SJSA1 (cell line): ENCODE measurements at places on chromosomes 3 and 15.

GRCh38 chr3:46892285-46893145 is 15.0 kb downstream of the PTH1R start:
- peak; percentile 29 for DNase-seq

GRCh38 chr15:22895465-22896190 is 57.2 kb downstream of the NIPA2 start:
- DNase-seq, result no peak

GRCh38 chr15:32979710-32980109 is 214.8 kb downstream of the FMN1 start:
- DNase-seq, result peak; percentile 75

- no peak for DNase-seq
Observed at GRCh38 chr15:88231909-88232644, 24.5 kb downstream of the NTRK3 start.

DNA sequence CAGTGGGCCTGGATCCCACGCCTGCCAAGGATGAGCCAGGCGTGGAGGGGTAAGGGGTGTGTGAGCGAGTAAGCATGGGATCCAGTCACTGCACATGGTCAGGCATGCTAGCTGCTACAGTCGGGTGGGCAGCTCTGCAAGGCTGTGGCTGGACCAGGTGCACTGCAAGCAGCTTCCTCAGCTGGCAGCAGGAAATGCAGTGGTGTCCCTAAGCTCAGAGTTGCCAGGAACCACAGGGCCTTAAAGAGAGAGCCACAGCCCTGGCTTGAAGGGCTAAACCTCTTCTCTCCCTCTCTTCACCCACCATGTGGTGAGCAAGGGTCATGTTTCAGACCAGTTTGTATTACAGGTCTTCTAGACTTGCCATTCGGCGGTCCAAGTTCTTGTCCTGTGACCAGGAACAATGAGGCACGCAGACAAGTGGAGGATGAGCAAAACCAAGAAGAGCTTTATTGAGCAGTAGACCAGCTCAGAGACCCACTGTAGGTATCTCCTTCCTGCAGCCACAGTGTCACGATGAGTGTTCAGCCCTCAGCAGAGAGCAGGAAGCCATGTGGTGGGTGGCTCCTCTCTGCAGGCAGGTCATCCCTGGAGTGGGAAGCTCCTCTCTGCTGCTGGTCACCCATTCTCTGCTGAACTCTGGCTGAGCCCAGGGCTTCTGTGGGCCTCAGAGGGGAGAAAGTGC is 511.9 kb downstream of the PYDC2 start:
- DNase-seq, result no peak

DNA sequence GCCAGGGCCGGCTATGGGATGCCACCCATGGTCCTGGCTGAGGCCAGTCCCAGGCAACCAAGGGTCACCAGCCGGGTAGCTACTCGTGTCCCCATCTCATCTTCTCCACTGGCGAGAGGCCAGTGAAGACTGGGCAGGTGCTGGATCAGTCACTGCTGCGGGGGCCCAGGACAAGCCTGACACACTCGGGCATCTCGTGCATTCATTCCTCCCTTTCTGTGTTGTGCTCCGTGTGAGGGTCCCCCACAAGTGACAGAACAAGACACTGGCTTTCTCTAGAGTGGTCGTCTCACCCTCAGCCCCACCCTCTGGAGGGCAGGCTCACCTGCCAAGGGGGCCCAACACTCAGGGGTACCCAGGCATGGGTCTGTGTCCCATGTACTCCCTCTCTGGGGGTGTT is 48.4 kb downstream of the ROPN1B start:
- no peak for DNase-seq

DNA sequence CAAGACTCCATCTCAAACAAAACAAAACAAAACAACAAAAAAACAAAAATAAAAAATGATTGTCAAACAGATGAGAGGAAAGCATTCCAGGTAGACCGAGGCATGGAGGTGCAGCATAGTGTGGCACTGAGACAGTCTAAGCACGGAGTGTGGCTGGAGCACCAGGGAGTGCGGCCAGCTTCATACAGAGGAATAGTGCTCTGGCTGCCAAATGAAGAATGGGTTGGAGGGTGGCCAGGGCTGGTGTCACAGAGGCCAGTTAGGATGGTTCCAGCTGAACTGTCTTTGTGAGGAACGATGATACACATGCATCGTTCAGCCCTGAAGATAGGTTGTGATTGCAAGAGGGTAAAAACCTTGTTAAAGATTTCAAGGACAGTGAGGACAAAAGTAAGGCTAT is 28.3 kb downstream of the MITF start:
- no peak for DNase-seq

DNA sequence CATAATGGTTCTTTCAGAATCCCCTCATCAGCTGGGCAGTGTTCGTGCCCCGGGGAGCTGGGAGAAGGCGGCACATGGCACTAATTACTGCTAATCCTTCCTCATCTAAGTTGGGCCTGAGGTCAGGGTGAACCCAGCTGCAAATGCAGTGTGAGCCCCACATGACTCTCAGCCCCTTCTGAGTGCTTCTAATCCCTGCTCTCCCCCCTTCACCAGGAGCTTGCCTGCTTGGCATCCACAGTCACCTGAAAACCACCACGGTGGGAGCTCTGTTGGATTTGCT is 455 bp upstream of the TRPM1 start:
- no peak for DNase-seq

- DNase-seq, result no peak
Observed at GRCh38 chr15:68972201-68973065, 42.1 kb upstream of the NOX5 start.

DNA sequence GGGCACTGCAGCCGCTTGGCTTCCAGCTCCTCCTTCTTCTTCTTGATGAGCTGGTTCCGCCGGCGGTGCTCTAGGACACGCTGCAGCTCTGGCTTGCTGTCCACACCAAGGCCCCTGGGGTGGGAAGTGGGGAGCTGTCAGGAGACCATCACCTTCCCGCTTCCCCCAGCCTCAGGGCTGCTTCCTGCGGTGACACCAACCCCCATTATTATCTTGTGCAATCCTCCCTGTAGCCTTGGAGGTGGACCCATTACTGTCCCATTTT is 10.0 kb downstream of the FAM107A start:
- DNase-seq, result no peak

GRCh38 chr3:18771931-18772330 is 346.8 kb upstream of the SATB1 start:
- no peak for DNase-seq

DNA sequence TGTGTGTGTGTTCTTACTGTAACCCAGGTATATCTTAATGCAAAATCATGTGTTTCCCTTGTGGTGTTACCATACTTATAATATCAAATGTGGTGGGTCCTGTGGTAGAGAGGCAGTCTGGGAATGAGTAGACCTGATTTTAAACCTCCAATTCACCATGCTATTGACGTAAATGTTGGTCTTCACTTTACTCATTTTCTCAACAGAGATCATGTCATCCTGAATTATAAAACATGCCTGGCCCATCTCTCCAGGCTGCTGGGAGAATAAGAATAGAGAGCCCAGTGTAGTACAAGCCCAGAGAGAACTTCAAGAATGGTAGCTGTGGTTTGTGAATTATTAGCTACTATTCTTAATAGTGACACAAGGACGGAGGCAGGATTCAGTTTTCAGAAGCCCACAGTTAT is 88.1 kb downstream of the MBNL1 start:
- DNase-seq, result no peak

DNA sequence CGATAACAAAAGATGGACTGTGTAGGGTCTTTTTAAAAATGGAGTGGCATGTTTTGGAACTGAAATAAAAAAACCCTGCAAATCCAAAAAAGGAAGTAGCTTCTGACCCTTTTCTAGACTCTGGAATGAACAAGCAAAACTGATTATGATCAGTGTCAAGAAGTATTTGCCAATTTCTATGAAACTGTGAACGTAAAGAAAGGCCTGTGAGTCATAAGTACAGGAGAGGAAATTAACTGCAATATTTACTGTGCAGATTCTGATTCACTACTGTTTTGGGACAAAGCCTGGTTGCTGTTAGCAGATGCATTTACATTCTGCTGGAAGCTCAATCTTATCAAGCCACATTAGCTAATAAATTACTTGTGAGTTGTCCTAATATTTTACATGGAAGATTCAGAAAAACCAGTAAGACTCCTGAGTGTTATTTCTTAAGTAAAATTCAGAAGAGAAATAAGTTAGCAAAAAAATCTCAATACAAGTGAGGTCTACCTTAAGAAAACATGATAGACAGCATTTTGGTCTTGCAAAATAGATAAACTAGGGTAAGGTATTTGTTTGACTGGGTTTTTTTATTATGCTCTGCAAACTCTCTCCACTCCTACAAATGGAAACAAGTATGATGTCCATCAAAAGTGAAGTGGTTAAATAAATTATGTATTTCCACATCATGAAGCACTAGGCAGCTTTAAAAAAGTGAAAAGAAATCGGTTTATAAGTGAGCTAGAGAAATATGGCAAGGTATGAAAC is 90.2 kb upstream of the LMOD3 start:
- DNase-seq, result peak; percentile 5

DNA sequence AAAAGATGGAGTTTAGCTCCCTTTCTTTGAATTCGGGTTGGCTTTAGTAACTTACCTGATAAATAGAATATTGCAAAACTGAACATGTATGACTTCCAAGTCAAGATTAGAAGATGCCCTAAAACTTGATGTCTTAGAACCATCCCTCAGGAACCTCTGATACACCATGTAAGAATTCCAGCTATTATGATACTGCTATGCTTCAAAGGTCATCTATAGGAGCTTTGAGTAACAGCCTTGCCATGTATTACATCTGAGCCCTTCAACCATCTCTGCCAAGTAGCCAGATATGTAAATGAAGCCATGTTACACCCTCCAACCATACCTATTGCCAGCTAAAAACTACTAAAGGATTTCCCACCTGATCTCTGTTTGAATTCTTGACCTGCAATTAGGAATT is 854.2 kb downstream of the SI start:
- DNase-seq, result no peak

DNA sequence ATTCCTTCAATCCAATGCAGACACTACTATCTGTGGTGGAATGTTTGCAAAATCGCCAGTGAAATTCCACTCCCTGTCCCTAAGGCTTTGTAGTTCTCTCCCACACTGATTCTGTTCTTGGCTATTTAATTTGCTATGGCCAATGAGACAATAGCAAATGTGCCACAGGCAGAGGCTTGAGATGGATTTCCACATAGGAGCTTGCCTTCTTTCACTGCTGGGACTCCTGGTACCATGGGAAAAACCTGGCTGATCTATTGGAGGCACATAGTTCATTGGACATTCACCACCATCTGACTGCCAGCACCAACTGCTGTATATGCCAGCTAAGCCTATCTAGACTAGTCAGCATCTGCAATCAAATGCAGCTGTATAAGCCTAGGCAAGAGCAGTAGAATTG is 103.8 kb downstream of the NR1D2 start:
- DNase-seq, result no peak

GRCh38 chr3:195736866-195737490 is 16.2 kb downstream of the MUC20 start:
- DNase-seq, result no peak

GRCh38 chr3:113673593-113673992 is 22.8 kb downstream of the USF3 start:
- DNase-seq, result no peak

- no peak for DNase-seq
Observed at GRCh38 chr3:128585189-128585588, 65.4 kb downstream of the RPN1 start.

GRCh38 chr3:152026033-152026556 is 152.7 kb downstream of the SUCNR1 start:
- DNase-seq, result peak; percentile 94

DNA sequence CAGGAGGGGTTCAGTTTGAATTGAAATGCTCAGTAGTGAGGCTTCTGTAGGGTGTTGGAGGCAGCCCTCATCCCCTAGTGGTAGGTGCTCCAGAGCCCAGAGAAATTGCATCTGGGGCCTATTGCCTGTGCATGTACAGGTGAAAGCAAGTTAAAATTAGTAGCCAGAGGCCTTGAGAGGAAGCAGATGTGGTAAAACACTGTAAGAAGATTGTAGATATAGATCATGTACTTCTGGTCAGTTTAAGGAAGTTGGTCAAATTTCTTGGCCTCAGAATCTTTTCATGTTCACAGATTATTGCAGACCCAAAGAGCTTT is 34.6 kb downstream of the IGSF10 start:
- DNase-seq, result no peak

- DNase-seq, result no peak
Observed at GRCh38 chr15:66105286-66106265, 148.0 kb downstream of the MEGF11 start.

DNA sequence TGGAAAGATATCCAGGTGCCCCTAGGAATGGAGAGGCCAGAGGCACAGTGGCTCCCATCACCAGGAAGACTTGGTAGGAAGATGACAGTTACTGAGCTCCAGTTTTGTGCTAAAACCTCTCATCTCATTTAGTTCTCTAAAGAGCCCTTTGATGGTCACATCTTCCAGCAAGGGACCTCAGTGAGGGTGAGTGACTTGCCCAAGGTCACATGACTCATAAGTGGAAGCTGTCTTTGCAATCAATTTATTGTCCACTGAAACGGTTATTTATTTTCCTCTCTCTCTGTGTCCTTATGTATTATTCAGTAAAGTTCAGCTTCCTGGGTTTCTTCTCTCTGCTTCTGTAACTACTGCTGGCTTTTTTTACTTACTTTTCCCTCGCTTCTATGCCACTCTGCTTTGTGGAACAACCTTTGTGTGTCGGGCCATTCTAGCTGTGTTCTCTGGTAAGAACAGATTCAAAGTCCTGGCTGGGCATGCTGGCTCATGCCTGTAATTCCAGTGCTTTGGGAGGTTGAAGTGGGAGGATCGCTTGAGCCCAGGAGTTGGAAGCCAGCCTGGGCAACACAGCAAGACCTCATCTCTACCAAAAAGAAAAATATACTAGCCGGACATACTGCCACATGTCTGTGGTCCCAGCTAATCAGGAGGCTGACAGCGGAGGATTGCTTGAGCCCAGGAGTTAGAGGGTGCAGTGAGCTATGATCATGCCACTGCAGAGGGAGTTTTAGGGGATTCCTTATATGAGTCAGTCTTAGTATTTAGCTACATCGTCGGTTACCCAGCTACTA is 55.9 kb downstream of the PDIA5 start:
- no peak for DNase-seq

DNA sequence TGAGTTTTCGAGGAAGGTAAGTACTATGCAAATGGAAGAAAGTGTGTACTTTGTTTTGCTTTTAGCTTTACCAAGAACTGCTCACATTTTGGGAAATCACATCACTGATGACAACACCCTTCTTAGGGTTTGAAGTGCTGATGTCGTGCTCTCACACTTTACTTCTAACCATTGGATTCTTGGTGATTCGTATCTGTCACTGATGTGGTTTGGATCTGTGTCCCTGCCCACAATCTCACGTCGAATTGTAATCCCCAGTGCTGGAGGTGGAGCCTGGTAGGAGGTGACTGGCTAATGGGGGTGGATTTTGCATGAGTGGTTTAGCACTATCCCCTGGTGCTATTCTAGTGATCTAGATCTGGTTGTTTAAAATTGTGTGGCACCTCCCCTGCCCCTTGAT is 75.4 kb upstream of the RGMA start:
- no peak for DNase-seq
